ENCODE measurements at places on chromosomes 5 and 9. TPM values are rescaled to one million over a fixed set of nuclear protein-coding genes. Genes with fewer than 3 reads are reported as not detected.
A peak's percentile ranks its signal among the peaks of the same experiment; 100 is the strongest.

- H3K27ac ChIP-seq, result no peak overlapping the region
- H3K36me3 ChIP-seq, result no peaks in the 10 kb centered on the region
- no peak for DNase-seq
- H3K27me3 ChIP-seq, result no peaks in the 10 kb centered on the region
- H3K4me1 ChIP-seq, result peaks cover 10% of the 10 kb centered on the region
Measured at GRCh38 chr5:134041570-134042411, 37.0 kb upstream of the VDAC1 start.

GRCh38 chr5:5066276-5067186, 73.6 kb upstream of the ADAMTS16 start:
- no peak overlapping the region for H3K4me3 ChIP-seq
- no peak for DNase-seq
- H3K27ac ChIP-seq, result peak overlapping the region; percentile 62

DNA sequence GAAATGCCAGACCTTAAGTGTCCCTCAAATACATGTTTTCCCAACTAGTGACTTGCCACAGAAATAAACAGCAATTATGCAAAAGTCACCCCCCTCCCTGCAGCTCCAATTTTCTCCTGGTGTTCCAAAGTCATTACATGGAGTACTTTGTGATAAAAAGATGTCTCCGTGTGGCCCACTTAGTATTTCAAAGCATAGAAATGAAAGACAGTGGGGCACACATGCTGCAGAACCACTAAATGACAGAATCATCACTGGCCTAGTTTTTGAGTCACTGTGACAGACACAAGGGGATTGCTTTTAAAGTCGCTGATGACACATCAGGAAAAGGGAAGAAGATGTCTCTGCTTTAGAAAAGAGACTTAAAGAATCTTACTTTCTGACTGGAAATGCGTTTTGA, 323.4 kb downstream of the PSAT1 start:
- no peaks in the 10 kb centered on the region for H3K36me3 ChIP-seq
- no peaks in the 10 kb centered on the region for H3K27me3 ChIP-seq
- no peaks in the 10 kb centered on the region for H3K4me1 ChIP-seq
- DNase-seq, result no peak
- no peak overlapping the region for H3K4me3 ChIP-seq

- no peak overlapping the region for H3K27ac ChIP-seq
- H3K36me3 ChIP-seq, result no peaks in the 10 kb centered on the region
- H3K27me3 ChIP-seq, result no peaks in the 10 kb centered on the region
- no peaks in the 10 kb centered on the region for H3K4me1 ChIP-seq
- no peak overlapping the region for H3K4me3 ChIP-seq
Measured at GRCh38 chr9:134916161-134916665, 1.5 kb downstream of the FCN1 start.

Gene KIF24
- 1.8 TPM for total RNA-seq

DNA sequence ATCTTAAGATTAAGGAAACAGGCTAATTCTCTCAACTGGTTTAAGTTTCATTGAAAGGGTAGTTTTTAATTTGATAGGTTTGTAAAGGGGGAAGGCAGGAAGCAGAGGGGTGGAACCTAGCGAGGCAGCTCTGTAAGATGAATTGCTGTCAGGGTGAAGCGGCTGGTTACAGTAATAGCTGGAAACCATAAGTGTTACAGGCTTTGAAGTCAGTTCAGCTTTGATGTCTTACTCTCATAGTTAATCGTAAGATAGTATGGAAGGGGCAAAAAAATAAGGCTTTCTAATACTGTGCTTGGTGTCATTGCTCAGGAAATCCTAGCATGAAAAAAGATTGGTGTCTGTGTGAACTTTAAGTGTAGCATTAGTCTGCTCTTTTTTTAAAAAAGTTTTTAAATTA, 20.3 kb downstream of the POU5F2 start:
- H3K4me1 ChIP-seq, result peaks cover 3% of the 10 kb centered on the region
- no peak for DNase-seq
- H3K36me3 ChIP-seq, result no peaks in the 10 kb centered on the region

Data from hepatocyte (in vitro differentiated cells).